Chondrocyte (in vitro differentiated cells): ENCODE measurements at places on chromosomes 1 and 21.

DNA sequence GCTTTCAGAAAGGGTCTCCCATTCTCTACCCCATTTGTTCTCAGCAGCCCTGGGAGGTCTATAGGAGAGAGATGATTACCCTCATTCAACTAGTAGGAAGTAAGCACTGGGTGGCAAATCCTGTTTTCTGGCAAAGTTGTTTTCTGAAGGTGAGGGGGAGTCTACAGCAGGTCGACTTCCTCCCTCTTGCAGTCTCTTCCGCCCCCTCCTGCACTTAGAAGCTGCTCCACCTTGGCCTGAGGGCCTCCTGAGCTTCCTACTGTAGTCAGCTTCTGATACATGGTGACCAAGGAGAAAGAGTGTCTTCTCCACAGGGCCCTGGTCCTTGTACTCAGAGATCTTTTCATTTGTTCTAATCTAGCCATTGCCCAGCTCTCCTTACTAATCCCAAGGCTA is 93.1 kb downstream of the RGL1 start:
- DNase-seq = no peak

DNA sequence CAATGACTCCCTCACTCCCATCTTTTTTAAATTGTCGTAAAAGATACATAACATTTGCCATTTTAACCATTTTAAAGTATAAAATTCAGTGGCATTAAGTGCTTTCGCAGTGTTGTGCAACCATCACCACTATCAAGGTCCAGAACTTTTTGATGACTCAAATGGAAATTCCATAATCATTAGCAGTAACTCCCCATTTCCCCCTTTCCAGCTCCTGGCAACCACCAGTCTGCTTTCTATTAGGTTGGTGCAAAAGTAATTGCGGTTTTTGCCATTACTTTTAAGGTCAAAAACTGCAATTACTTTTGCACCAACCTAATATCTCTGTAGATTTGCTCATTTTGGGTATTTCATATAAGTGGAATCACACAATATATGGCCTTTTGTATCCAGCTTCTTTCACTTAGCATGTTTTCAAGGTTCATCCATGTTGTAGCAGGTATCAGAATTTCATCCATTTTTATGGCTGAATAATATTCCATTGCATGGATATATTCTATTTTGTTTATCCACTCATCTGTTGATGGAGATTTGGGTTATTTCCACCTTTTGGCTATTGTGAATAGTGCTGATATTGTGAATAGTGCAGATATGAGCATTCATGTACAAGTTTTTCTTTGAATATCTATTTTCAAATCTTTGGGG is 159.7 kb downstream of the HIVEP3 start:
- DNase-seq = no peak

- no peak for DNase-seq
These were observed 120.1 kb downstream of the DNAH14 start for GRCh38 chr1:225049594-225049993.

GRCh38 chr1:226661271-226661670 is 77.8 kb downstream of the ITPKB start:
- no peak for DNase-seq

DNA sequence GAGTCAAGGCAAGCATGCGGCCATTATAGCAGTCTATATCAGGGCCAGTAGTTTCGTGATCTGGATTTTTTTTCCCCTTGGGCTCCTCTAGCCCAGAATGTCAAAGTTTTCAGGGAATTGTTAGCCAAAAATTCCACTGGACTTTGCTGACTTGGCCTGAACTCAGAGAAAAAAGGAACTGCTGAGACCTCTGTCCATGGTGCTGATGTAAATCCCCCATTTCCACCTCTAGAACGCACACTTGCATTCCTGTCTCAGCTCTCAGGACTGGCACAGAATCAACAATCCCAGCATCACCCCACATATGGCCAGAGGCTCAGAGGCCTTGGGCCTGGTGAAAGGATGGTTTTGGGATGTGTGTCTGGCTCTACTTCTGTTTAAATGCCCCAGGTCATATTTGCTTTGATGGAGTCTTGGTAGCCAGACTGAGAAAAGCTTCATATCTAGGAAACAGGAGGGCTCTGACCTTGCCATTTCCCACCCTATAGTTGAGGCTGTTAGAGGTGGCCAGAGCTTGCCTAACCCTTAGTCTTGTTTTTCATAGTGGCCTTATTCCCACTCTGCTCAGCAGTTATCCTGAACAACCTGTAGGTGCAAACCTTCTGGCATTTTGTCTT is 16.9 kb upstream of the EFCAB14 start:
- no peak for DNase-seq

DNA sequence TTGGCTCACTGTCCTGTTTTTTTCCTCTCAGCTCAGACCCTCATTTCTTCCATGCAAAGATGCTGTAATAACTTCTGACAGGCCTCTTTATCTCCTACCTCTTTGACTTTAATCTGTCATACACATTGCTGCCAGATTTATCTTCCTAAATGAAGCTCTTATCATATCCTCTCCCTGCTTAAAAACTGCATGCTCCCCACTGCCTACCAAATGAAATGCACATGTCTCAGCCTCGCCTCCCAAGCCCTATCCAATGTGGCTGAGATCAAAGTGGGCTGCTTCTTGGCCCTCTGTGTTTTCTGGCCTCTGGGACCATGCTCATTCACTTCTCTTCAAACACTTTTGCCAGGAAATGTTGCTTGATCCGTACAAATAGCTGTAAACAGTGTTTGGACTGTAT is 38.3 kb downstream of the IRF2BP2 start:
- no peak for DNase-seq

DNA sequence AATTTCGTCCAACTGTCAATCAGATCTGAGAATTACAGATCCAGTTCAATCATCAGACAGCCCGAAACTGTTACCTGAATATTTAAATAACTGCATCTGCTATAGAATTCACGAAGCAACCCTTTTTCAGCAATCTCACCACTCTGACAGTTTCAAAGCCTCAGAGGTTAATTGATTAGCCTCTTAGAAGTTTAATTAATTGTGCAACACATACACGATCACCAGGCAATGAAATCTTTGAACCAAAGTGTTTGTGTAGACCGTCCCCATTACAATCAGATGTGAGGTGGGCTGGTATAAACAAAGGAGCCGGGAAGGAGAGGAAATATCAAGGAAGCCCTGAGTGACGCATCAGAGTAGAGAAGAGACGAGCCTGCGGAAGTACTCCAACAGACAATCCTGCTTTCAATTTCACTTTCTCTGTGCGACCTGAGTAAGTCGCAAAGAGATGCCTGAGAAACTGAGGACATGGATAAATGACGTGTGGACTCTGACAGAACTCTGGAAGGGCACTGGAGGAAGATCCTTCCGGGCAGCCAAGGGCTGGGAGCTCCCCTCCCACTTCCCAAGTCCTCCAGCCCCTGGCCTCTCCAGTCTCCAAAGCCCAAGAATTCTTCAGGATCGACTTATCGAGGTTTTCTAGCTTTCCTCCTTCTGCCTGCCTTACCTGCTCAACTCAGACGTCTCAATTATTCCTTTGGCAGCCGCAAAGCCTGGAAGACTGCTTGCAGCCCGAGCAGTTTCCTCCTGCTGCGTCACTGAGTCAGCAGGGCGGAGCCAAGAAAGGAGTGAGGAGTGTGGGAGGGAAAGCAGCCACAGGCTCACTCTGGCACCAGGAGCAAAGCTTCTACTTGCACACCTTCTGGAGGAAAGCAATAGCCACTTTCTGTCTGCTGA is at the start of gene RNASEL:
TSS of gene RNASEL (minus strand) at position 757 of the 897 bp plus-strand sequence. CDS start 2,450 bp downstream, outside the sequence.
- no peak for DNase-seq

DNA sequence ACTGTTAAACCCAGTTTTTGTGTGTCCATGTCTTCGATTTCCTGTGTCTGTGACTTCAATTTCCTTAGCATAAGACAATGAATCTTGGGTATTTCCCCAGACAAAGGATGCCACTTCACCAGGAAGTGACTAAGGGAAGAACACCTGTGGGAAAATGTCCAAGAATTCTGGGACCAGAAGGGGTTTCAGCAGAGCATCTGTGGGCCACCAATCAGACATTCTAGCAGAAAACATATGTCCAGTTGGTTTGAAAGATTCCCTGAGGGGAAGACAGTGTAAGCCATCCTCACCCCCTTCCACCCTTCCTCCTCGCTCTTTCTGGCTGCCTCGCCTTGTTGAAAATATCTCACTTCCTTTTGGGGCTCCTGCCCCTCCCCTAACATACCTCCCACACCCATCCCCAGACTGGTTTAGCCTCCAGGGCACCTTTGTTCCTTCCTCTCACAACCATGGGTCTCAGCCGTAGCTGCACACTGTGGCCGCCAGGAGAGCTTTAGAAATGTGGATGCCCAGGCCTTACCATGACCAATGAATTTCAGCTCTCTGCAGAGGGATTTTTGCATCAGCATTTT is 25.5 kb upstream of the IFNAR1 start:
- DNase-seq = no peak

DNA sequence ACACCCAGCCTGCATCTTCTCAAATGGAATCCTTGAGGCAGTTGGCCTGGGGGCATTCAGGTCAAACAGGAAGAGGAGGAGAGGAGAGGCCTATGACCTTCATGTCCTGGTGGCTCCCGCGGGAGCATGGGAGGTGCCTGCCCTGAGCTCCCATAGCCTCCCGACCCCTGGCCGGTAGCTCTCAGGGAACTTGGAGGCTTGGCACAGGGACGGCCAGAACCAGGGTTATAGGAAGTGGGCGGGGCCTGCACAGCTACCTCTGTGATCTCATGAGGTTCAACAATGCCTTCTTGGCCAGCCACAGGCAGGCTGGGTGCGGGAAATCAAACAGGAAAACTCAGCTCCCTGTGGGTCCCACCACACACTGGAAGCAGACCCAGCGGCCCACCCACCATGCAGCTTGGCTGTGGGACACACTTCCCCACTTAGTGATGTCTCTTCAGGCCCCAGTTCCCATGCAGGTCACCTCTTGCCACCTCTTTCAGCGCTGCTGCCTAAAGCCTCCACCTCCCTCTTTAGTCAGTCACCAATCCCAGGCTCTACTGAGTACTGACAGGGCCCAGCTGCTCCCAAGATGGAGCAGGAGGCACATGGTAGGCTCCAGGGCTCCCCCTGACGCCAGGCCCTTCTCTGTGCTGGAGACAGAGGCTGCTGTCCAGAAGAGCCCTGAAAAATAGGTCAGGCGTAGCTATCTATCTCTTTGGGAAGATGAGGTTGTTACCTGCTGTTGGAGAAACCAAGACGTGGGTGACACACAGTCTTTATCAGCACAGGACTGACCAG is at the start of gene SLFNL1:
TSS of gene SLFNL1 (minus strand) at position 200 of the 783 bp plus-strand sequence. CDS start 1,065 bp downstream, outside the sequence.
- no peak for DNase-seq

GRCh38 chr1:63617450-63617849 is 24.2 kb downstream of the PGM1 start:
- no peak for DNase-seq

- no peak for DNase-seq
These were observed 241.9 kb upstream of the RUNX1 start for GRCh38 chr21:35291034-35291433.

DNA sequence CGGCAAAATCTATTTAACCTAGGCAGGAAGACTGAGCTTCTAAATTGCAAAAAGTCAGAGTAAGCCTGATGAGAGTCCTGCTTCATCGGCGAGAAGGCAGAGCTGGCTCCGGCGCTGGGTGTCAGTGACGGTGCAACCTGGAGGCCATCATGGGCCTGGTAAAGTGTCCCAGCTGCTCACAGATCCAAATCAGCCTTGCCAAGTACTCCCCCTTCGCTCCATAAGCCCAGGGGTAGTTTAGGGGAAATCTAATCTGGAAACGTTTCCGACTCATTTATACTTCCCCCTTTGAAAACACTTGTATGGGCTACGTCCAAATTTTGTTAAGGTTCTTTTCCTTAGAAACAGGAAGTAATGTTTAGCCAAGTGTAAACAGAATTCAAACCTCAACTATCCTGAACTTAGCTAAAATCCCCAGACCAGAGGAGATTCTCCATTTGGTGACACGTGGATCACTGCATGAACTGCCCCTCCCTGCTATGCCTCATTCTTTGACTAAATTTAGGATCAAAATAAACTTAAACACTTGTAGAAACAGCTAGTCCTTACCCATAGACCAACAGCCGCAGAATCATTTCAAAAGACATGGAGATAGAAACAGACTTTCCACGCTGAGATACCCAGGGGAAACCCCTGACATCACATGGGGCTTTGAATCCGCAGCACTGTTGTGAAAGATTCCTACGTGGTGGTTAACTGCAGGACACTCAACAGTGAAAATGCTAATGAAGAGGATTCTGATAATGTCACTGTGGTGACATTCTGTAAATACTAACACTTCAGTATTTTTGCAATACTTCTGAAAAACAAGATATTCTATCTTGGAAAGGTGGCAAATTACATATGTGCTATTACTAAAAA is 172.7 kb downstream of the TGFBR3 start:
- no peak for DNase-seq

DNA sequence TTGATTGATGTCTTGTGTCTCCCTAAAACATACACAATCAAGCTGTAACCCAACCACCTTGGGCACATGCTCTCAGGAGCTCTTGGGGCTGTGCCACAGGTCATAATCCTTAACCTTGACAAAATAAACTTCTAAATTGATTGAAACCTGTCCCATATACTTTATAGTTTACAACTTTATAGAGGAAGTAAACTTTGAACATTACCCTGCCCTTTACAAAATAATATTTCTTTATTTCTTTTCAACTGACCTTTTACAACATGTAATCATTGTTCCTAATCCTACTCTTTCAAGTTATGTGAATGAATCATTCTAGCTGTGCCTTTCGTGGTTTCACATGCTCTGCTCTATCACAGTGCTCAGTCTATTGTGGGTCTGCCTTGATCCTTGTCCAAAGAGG is 118.3 kb upstream of the ATP1A1 start:
- DNase-seq = no peak

GRCh38 chr1:171389171-171389570 is 75.2 kb downstream of the FMO4 start:
- no peak for DNase-seq

GRCh38 chr1:202765721-202766120 is 42.5 kb downstream of the KDM5B start:
- DNase-seq = no peak

- no peak for DNase-seq
These were observed 685.7 kb downstream of the ADGRL2 start for GRCh38 chr1:82486468-82486867.

DNA sequence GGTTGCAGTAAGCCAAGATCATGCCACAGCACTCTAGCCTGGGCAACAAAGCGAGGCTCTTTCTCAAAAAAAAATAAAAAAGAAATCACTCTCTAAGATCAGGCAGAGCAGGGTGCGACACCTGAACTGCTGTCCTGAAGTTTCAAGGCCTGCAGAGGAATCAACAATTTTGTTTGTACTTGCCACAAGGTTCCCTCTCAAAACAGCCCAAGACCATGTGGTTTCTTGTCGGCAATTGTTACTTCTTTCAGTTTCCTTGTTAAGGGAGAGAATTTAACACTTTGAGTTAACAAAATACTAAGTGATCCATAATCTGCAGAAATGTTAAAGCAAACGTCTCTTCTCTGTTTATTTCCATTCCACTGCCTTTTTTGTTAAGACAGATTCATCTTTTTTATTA is 36.5 kb downstream of the MACO1 start:
- DNase-seq = no peak

DNA sequence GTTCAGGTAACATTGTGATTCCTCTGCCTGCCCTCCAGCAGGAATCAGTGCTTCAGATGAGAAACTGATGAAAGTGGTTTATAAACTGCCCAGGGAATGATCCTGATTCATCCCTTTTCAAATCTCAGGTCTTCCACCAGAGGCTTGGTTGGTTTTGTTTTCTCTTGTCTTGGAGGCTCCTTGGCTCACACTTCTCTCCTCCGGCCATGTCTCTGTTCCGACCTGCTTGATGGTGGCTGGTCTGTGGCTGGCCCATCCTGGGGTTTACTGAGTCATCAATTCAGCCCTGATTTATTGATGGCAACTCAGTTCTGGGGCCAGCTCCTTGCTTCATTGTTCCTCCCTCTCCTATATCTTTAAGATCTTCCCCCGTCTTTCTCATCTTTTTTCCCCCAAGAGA is 56.6 kb upstream of the SLC2A1 start:
- no peak for DNase-seq
